ENCODE measurements at places on chromosomes 3 and 15.

DNA sequence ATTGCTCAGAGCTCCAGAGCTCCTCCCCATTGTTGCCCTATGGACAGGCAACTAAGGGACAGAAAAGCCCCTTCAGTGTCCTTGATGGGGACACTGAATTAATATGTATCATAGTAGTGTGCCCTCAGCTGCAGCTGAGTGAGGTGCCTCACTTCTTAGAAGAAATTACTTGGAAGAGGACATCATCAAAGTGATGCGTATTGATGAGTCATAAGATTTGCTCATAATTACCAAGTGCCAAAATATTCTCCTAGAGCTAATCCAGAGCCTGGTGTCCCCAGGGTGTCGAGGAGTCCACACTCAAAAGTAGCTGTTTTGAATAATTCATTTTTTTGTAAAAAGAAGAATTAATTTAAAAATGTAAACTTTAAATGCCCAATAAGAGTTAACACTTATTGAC, 200.7 kb upstream of the SEMA6D start:
- DNase-seq: no peak

GRCh38 chr3:195106418-195106906, 164.5 kb downstream of the XXYLT1 start:
- peak; percentile 32 for DNase-seq

- no peak for DNase-seq
Observed at GRCh38 chr3:48989126-48989795, 780 bp upstream of the P4HTM start.

DNA sequence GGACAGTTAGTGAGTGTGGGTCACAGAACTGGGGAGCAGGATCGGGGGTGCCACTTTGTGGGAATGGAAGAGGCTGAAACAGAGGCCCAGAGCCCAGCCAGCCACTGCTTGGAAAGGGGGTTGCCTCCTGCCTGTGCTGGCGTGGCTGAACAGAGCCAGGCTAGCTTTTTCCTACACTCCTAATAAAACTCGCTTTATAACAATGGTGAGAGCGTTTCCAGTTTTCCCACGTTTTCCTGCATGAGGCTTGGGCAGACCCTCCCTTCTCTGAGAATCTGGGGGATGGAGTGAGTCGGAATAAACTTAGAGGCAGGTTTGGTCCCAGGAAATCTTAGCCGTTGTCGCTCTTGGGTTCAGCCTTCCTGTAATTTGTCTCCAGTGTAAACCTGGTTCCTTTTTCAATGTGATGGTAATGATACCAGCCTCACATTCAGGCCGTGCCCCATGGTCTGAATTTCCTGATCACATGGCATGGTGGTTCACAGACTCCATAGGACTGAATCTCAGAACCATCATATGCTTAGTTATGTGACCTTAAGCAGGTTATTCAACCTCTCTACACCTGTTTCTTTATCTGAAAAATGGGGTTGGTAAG, 6.5 kb upstream of the FGD5 start:
- DNase-seq: no peak

DNA sequence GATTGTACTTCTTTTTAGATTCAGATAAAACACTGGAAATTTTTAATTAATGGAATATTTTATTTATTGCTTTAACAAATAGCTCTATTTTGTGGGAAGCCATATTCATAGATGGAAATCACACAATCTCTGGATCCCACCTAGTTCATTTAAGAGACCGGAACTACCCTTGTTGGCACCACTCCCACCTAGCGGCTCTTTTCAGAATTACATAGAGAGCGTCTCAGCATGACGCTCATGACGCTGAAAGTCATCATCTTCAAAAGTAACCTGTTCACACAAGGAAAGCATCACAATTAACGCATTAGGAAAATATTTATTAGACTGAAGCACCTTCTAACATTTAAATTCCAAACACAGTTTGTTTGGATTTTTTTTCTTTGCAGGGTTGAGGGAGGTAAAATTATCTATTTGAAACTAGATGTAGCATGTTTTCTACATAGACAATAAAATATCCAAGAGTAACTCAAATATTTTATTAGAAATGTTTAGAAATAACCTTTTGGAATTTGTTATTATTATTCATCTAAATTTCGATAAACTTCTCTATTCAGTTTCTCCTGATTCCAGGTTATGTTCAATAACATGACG, 214.9 kb upstream of the ARRDC4 start:
- no peak for DNase-seq

DNA sequence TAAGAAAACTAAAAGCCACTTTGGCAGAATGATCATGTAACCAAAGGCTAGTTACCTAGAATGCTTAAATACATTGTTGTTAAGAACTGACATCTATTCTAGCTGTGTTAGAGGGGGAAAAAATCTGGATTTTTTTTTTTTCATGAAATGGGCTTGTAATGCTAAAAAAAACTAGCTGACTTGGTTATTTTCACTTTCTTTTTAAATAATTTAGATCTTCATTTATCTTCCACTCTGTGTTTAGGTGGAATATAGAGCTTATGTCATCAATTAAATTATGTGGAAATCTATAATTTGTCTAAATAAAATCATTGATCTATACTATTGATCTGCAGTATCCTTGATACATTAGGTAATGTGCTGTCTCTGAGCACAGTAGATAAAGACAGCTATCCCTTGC, 217.4 kb downstream of the TCF12 start:
- DNase-seq: no peak

GRCh38 chr15:75929799-75930565, 26.3 kb downstream of the FBXO22 start:
- no peak for DNase-seq

GRCh38 chr3:16693820-16694219, 88.6 kb upstream of the DAZL start:
- DNase-seq: no peak

- no peak for DNase-seq
Observed at GRCh38 chr15:31248263-31248662, 78.4 kb upstream of the KLF13 start.

DNA sequence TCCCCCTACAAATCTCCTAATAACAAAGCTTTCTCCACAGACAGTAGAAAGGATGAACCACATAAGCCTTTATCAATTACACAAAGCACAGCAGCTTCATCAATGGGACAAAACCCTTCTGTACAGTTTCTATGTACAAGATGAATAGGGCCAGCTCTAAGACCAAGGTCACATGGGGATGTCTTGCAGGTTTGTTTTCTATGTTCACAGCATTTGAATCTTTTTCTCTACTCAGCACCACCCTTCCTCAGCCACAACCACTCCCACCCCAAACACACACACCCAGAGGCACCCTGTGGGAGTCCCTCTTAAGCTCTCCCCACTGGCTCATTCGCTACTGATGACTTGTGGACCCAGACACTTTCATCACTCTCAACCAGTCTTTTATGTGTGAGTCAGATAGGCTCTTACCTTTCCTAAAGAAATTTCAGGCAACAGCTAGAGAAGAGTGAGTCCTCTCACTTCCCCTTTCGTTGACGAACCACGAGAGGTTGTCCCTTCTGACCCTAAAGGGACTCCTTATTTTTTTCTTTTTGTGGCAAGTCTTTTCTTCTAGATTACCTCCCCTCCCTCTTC, 57.9 kb downstream of the ARHGAP31 start:
- DNase-seq: no peak

DNA sequence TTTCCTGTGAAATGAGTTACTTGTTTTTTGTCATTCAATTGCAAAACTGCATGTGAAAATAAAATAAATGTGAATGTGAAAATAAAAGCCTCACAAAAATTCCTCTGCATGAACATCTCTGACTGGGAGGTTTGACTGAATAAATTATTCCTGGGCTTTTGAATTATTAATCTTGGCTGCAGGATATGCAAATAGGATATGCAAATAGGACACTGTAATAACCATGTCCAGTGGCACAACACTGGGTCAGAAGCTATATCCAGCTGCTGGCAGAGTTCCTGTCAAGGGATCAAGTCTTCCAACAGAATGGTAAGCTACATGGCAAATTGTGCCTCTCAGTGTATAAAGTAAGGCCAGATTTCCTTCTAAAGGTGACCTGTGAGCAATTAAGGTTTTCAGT, at the start of gene SUCNR1:
TSS of gene SUCNR1 (plus strand) at position 246 of the 400 bp plus-strand sequence. CDS start 6,250 bp downstream, outside the sequence.
- DNase-seq: no peak

- DNase-seq: peak; percentile 42
Observed at GRCh38 chr15:38652998-38653397, 88.4 kb upstream of the RASGRP1 start.

GRCh38 chr3:72641684-72642083, 206.6 kb downstream of the SHQ1 start:
- DNase-seq: no peak

GRCh38 chr15:77871852-77872371, 205.6 kb downstream of the TBC1D2B start:
- no peak for DNase-seq

DNA sequence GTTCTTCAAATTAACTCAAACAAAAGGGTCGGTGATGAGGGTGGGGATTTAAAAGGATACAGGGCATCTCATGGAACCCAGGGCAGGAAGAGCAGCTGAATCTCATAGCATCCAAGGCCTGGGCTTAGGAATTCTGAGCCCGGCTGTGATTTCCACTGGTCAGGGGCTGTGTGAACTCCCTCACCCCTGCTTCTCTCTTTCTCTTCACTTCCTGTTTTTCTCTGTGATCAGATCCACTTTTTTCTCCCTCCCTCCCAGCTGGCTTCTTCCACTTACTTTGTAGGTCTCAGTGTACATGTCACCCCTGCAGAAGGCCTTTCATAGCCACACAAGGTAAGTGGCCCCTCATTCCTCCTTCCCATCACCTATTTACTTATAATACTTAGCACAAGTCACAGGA, 68.2 kb upstream of the CORO2B start:
- DNase-seq: no peak

DNA sequence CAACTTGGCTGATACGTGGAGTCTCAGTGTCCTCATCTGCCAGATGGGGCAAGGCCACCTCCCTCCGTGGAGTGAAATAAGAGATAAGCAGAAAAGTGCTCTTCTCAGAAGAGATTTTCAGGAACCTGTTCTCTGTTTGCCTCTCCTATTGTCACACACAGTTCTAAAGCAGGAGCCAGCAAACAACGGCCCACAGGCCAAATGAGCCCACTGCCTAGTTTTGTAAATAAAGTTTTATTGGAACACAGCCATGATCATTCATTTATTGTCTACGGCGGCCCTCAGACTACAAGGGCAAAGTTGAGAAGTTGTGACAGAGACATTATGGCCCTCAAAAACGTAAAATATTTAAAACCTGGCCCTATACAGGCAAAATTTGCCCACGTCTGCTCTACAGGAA, 256.8 kb upstream of the IGF1R start:
- DNase-seq: no peak

- peak; percentile 9 for DNase-seq
Observed at GRCh38 chr3:101518421-101518871, 5.4 kb upstream of the SENP7 start.

DNA sequence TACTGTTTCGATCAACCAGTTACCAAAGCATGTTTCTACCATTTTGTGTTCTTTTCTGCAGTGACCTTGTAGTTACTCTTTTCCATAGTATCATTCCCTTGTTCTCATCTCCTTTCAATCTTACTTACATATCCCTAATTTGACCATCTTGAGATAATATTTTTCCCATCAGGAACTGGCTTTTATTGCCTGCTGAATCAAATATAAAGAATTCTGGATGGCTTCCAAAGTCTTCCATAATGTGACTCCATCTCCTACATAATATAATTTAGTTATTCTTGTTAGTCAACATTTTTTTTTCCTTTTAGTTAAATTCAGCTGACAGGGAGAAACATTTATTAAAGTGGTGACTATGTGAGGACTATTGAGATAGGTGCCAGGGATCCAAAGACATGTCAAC, 7.0 kb downstream of the USP8 start:
- no peak for DNase-seq

- no peak for DNase-seq
Observed at GRCh38 chr3:94776401-94776915, 713.6 kb downstream of the NSUN3 start.

DNA sequence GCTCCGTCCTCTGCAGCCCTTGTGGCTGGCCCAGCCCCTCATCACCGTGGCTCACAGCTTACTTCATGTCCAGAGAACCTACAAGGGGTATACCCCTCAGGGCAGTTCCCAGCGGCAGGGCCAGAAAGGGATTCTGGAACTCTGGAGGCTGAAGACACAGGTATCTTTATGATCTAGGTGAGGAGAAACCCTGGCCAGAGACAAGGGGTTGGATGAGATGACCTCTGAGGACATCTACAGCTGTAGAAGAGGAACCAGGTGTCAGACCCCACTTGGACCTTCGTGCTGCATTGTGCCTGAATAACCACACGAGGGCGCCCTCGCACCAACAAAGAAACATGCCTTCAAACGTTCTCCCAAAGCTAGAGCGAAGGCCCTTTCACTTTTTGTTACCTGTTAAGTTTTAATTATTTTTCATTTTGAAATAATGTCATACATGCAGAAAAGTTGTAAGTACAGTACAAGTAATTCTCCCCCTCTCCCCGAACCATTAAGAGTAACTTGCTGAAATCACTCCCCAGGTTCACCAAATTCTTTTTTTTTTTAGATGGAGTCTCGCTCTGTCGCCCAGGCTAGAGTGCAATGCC, 118.7 kb upstream of the SMAD3 start:
- peak; percentile 27 for DNase-seq
